AG08396 (cell line): ENCODE measurements at places on chromosomes 5 and 9.

DNA sequence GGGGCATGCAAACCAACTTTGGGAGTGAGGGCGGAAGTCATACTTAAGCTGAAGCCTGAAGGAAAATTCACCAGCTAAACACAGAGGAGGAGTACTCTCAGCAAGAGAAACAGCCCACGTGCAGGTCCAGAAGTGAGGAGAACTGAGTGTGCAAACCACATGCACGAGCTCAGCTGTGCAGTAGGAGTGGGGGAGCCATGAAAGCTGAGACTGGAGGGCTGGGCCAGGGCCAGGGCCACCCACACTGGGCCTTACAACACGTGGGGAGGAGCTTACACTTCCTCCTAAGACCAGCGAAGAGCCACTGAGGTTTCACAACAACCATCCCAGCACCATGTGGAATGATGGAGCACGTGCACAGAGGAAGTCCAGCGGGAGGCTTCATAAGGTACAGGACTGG lies 9.3 kb upstream of the WWC1 start:
- DNase-seq = peak; percentile 56

GRCh38 chr5:33715661-33716060 lies 176.1 kb downstream of the ADAMTS12 start:
- DNase-seq = no peak

- no peak for DNase-seq
Measured at GRCh38 chr5:862367-863243, 11.8 kb upstream of the ZDHHC11 start.

- DNase-seq = no peak
Measured at GRCh38 chr9:37678789-37679273, 28.1 kb downstream of the FRMPD1 start.

GRCh38 chr9:136776947-136777346 lies 12.6 kb upstream of the LCN15 start:
- no peak for DNase-seq

DNA sequence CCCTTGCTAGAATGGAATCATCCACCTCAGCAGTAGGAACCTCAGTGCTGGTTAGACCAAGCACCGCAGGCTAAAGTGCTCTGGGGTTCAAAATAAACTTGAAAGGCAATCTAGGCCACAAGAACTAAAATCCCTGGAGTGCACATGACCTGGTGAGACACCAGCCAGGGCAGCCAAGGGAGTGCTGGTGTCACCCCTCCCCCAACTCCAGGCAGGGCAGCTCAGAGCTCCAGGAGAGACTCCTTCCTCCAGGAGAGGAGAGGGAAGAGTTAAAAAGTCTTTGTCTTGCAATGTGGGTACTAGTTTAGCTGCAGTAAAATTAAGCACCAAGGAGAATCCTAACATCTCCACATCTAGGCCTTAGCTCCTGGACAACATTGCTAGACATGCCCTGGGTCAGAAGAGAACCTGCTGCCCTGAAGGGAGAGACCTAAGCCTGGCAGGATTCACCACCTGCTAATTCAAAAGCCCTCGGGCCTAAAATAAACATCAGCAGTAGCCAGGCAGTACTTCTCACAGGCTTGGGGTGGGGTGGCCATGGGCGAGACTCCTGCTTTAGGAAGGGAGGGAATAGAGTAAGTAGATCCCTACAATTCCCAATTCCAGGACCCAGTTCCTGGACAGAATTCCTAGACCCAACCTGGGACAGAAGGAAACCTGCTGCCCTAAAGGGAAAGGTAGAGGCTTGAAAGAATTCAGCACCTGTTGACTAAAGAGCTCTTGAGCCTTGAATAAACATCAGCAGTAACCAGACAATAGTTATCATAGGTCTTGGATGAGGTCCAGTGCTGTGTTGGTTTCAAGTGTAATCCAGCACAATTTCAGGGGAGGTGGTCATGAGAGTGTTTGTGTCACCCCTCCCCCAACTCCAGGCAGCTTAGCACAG lies 25.8 kb downstream of the UGT3A2 start:
- DNase-seq = no peak

DNA sequence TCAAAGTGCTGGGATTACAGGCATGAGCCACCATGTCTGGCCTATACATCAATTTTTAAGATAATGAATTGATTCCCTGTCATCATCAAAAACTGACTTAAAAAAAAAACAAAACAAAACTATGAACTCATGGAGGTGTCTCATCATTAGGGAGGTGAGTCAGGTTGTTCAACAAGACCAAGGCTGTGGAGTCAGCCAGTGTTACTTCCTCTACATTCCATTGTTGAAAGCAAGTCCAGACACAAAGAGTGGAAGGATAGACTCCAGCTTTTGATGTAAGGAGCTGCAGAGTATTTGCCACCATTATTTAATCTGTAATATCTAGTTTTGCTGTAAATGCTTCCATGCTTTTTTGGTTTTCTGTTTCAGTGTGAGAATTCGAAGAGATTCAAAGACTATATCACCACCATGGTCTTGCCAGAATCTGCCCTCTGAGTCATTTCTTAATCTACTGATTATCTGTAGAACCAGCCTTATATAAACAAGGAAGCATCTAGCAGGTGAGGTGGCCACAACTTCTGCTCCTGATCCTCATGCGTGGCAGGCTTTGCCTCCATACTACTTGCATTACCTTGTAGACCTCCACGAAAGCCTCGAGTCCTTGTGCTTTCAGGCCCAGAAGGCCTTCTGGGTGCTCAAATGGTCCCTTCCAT lies 156.1 kb downstream of the FGF1 start:
- DNase-seq = no peak

- no peak for DNase-seq
Measured at GRCh38 chr5:5634817-5635216, 212.3 kb downstream of the ICE1 start.

- DNase-seq = no peak
Measured at GRCh38 chr9:36956908-36957307, 77.2 kb downstream of the PAX5 start.

GRCh38 chr5:42621242-42621641 lies 135.4 kb upstream of the CCDC152 start:
- DNase-seq = no peak

GRCh38 chr9:34590381-34591247 lies 1.1 kb upstream of the CNTFR start:
- no peak for DNase-seq

DNA sequence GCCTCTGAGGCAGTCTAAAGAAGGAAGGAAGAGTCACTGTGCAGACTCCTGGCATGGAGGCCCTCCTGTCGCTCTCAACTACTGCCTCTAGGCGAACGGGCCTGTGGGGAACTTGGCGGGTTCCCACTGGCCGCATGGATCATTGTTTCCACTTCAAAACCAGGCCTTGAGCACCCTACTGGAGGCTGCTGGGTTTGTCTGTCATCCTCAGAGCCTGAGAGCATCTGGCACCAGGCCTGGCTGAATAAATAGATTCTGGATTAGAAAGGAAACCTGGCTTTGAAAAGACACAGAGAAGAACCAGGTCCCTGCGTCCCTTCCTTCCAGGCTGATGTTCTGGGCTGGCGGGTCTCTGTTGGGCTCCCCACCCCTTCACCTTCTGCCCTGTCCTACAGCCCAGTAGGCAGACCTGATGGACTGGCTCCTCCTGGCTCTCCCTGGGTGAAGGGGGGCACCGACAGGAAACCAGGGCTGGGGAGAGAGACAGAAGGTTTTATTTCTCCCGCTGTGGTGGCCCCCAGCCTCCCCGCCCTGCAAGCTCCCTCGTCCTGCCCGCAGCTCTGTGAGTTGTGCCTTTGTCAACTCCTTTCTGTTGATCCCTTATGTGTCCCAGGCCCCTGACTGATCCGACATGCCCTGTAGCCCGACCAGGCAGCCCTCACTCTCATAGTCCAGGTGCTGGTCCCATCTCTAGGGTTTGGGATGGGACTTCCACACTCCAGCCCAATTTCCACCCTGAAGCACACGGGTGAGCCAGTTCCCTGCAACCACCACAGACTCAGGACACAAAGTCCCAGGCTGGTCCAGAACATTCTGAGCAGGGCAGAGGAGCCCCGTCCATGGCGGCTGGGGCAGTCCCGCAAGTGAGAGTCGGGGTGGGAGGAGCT lies 50.1 kb downstream of the ADAMTS2 start:
- peak; percentile 64 for DNase-seq

GRCh38 chr5:38596981-38597380 lies 40.5 kb upstream of the LIFR start:
- DNase-seq = no peak

DNA sequence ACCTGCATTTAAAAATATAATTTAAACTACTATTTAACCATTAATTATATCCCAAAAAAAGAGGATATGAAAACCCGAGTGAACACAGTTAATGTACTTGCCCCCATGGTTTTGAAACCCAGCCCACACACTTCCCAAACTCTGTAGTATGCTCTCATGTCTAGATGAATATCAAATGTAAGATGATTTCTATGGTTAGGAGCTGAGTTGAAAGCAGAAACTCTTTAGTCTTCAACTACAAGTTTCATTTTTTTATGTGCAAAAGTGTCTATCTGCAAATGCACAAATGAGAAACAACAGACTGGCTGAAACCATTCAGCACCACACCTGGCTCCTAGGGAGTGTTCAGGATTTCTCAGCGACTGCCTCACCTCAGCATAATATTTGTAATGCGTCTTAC lies 183.3 kb downstream of the SEMA5A start:
- DNase-seq = no peak

DNA sequence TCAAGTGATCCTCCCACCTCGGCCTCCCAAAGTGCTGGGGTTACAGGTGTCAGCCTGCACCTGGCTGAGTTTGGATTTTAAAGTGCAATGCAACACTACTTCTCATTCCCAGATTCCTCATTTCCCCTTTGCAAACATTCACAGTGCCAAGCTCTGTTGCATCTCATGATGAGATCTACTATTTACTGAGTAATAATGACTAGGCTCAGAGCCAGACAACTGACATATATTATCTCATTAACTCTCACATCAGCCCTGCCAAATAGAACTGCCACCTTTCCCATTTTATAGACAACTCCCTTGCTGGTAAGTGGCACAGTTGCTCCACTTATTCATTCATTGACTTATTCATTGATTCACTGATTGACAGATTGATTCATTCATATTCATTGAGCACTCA lies 7.0 kb downstream of the PDE6A start:
- DNase-seq = no peak

GRCh38 chr9:83130541-83130940 lies 67.6 kb upstream of the RASEF start:
- no peak for DNase-seq

GRCh38 chr9:72581694-72582093 lies 60.3 kb downstream of the TMC1 start:
- DNase-seq = no peak

GRCh38 chr9:123349691-123350480 lies 6.1 kb upstream of the CRB2 start:
- peak; percentile 86 for DNase-seq

GRCh38 chr9:20570756-20571155 lies 51.5 kb downstream of the MLLT3 start:
- peak; percentile 32 for DNase-seq

- no peak for DNase-seq
Measured at GRCh38 chr5:115457571-115457970, 87.0 kb downstream of the FEM1C start.

DNA sequence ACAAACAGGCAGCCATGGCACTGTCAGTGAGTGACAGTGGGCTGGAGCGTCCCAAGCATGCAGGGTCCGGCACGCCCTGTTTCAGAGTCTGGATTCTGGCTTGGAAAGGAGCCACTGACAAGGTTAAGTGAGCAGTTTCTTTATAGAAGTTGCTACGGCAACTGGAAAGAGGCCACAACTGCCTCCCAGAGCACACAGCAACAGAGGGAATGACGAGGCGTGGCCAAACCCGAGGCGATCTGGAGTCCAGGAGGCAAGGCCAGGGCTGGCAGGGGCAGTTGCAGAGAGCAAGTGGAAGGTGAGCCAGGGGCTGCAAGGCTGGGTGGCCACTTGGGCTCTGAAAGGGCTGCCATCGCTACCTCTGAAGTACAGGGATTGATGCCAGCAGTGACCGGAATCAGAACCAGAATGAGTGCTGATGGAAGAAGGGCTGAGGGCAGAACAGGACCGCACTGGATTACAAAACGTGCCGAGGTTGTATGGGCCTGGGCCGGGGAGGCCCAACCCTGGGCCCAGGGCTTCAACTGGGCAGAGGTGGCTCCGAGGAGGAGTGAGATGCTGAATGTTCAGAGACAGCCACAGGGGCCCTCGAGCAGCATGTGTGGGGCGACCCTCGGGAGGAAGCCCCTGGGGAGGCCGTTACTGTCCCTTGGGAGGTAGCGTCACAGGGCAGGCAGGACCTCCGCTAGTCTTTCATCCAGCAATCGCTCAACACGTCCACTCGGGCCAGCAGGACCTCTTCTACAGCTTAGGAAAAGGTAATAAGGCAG lies 4.6 kb downstream of the MRPL41 start:
- no peak for DNase-seq
